ENCODE measurements at places on chromosomes 11 and 22.

DNA sequence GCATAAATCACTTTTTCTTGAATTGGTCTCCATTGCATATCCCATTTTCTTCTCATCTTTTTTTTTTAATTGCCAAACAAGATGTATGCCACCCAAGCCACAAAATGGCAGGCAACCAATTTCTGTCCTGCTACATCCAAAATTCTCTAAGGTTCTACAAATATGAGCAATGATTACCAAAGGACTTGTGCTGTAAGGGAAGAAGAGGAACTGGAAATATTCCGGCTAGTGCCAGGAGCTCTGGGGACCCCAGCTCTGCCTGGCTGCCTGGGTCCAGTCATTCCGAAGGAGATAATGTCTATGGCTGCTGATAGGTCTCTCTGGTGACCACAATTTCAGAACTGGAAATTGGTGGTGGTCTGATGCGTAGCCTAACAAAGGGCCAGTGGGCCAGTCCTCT, 17.1 kb upstream of the SNX32 start:
- no peak for DNase-seq

GRCh38 chr22:50269970-50270665, at the start of gene MAPK11:
Gene MAPK11, minus strand, starts transcription at chr22:50270380. Its CDS starts 88 bp downstream, at chr22:50270292.
- no peak for DNase-seq

DNA sequence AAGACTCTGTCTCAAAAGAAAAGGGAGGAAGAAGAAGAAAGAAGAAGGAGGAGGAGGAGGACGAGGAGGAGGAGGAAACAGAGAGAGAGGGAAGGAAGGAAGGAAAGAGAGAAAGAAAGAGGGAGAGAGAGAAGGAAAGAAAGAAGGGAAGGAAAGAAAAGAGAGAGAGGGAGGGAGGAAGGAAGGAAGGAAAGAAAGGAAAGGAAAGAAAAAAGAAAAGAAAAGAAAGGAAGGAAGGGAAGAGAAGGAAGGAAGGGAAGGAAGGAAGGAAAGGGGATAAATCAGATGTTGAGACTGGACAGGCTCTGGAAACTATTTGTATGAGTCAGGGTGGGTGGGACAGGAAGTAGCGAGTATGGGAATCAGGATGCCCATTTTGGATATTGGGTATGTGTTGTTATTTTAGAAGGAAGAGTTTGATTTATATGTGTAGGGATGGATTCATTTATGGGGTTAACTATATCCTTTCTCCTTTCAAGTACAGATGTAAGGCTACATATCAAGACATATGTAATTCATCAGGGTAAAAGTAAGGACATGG, 6.0 kb upstream of the RPL3 start:
- no peak for DNase-seq

DNA sequence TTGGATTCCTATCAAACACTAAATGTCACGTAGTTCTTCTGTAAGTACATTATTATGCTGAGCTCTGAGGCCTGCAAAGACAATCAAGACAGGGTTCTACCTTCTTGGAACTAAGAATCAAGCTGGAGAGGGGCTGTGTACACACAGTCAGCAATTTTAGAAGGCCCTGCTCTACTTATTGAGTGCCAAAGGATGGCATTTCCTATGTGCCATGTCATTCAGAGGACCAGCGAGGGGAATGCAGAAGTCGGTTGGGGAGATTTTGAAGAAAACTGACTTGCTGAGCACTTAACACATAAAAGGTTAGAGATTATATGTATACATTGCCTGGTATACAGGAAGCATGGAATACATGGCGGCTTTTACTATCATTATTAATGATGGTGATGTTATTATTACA, 5.3 kb downstream of the SLC37A2 start:
- DNase-seq: no peak

DNA sequence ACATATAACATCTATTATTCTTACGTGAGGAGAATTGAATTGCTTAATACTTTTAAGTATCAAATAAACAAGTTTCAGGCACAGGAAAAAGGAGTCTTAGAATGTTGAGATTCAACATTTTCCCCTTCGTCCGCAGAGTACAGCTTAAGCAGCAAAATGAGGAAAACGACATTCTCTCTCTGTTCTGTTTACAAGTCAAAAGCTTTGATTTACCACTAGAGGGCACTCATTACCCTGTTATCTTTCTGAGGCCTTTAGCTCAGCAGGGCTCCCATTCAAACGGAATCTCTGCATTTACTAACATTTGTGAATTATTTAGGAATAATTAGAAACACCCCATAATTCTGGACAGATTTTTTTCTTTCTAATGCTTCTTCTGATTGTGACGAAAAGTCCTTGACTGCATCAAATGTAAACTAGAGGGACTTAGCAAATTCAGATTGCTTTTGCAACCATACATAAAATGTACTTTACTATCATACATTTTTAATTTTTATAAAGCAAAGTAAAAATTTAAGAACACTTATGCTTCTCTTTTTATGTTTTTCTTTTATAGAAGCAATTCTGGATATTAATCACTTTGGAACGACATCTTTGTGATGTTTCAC, 75.0 kb downstream of the JRKL start:
- peak; percentile 80 for DNase-seq

DNA sequence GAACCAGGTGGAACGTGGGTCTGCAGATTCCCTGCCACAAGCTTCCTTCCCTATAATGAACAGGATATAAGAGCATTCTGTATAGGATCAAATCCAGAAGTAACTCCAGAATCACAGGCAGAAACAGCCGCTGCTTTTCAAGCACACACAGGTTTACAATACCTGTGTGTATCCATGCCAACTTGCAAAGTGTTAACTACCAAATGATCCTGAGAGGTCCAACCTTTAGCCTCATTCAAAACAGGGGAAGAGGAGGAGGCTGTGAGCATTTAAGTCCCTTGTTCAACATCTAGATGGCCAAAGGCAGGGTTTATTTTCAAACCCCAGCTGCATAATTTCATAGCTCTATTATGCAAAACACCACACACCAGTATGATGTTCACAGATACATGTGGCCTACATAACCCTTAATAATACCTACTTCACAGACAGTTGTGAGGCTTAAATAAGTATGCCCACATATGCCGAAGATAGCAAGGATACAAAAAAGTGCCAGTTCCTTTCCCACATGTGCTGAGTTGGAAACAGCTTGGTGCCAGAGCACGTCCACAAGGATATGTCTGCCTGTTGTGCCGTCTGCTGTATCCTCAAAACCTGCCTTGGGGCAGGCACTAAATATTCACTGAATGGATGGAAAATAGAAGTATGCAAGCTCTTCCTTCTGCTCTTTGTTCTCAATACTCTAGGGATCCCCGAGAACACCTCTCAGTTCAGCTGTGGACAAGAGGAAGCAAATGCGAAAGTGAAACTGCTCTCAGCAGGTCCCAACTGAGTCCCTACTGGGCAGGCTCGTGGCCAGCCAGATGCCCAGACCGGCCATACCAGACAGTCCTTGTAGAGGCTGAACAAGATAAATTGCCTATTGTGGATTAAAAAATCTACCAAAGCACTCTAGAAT, 66.8 kb downstream of the LARGE1 start:
- peak; percentile 13 for DNase-seq

GRCh38 chr22:31083377-31083768, 2.3 kb downstream of the SMTN start:
- no peak for DNase-seq

GRCh38 chr11:97965849-97966646, 1054.7 kb upstream of the CNTN5 start:
- peak; percentile 3 for DNase-seq

GRCh38 chr11:122737951-122738693, 82.6 kb downstream of the UBASH3B start:
- DNase-seq: no peak

GRCh38 chr11:82900277-82901164, at the start of gene PRCP:
Gene PRCP, minus strand, starts transcription at chr11:82900430. Its CDS starts 28 bp downstream, at chr11:82900402.
- peak; percentile 71 for DNase-seq

- no peak for DNase-seq
Observed at GRCh38 chr11:29217901-29218300, 798.9 kb downstream of the KCNA4 start.

GRCh38 chr22:45226503-45227186, 14.0 kb downstream of the KIAA0930 start:
- no peak for DNase-seq

DNA sequence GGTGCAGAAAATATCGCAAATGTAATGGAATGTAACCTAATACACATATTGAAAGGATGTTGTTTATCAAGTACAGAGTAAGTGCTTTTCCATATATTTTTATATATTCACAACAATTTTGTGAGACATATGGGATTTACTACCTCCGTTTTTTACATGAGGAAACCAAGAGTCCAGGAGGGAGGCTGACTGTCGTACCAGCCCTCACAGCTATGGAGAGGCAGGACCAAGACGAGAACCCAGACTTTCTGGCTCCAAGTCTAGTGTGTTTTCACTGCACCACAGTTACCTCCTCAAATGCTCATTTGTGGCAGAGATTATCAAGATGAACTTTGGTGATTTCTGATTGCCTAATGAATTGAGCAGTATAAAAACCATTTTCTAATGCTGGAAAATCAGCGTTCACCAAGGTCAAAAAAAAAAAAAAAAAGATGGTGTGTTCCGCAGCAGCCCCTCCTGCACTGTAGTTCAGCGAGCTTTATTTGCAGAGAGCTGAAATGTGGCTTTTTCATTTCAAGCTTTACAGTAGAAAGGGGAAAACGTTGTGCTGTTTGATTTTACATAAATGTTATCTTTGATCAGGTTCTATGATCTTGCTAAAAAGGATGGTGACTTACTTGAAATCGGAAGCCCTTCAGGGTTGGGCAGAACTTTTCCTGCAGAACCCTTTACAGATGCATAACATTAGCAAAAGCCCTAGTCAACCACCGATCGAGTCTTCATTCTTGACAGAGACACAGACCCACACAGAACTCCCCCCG, 44.7 kb upstream of the WEE1 start:
- no peak for DNase-seq

- no peak for DNase-seq
Observed at GRCh38 chr22:38513063-38513462, 7.0 kb upstream of the DDX17 start.

DNA sequence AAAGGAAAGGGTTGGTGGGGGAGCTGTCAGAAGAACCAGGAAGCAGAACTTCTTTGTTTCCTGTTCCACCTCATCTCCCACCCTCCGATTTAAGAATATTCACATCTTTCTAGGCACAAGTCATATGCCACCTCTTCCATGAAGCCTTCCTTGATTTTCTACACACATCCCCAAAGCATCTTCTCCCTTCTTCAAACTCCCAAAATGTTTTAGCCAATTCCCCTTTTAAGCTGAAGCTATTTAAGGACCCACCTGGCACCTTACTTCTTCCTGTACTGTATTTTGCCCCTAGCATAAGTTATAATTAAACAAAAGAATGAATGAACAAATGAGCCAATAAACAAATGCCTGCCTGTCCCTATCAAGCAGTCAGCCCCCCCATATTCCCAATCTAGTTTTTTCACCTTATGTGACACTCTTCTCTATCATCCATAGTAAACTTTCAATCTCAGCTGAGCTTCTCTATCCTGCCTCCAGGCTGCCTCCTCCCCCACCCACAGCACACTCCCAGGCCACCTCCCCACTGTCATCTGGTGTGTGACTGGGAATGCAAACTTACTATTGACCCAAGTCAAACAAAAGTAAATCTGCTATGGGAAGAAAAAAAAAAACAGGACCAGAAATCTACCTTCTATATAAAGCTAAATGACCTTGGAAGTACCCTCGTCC, 3.9 kb downstream of the TNKS1BP1 start:
- no peak for DNase-seq

- DNase-seq: no peak
Observed at GRCh38 chr22:44648085-44648820, 53.8 kb upstream of the PRR5 start.

DNA sequence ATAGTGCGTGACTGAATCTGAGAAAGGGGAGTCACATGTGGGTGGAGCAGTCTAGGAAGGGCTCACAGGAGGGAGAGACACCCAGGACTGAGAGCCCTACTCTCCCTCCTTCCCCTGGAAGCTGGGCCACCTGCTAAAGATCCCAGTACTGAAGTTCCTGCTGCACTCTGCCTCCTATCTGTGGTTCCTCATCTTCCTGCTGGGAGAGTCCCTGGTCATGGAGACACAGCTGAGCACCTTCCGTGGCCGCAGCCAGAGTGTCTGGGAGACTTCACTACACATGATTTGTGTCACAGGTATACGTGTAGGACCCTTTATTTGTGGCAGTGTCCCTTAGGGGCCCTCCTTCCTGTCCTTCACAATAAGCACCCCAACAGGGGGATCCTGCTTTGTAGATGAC, 19.3 kb downstream of the ART5 start:
- no peak for DNase-seq

GRCh38 chr11:115930886-115931547, 426.8 kb upstream of the CADM1 start:
- DNase-seq: no peak

GRCh38 chr22:37211075-37211865, 1.0 kb downstream of the SSTR3 start:
- no peak for DNase-seq

DNA sequence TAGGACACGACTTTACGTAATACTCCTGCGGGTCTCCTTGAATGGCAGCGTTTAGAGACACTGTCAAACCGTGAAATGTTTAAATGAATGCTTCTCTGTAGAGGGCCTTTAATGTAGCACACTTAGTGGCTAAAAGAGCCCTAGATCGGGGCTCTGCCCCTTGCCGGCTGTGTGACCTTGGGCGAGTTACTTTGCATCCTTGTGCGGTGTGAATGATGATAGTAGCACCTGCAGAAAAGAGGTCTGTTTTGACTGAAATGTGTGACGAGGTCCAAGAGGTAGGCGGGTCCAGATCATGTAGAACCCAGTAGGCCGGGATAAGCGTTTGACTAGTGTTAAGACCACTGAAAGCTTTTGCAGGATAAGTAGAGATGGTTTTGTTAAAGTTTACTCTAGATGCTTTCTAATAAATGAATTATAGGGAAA, 866 bp downstream of the MED17 start:
- no peak for DNase-seq

DNA sequence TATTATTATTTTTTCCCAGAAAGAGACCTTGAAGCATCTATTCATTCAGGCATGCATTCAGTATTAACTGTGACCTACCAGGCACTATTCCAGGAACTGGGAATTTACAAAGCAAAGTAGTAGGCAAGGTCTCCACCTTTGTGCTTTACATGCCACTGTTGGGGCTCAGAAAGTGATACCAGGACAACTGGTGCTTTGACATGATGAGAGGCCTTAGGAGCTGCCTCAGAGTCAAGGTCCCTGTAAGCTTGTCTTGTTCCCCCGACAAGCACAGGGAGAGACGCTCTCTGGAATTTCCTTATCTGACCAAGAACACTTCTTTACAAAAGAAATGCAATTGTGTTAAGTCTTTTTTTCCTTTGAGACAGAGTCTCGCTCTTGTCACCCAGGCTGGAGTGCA, 2.3 kb upstream of the HMOX1 start:
- no peak for DNase-seq

GRCh38 chr22:43867839-43868635, 5.7 kb upstream of the SULT4A1 start:
- DNase-seq: peak; percentile 20

- no peak for DNase-seq
Observed at GRCh38 chr11:6270584-6271246, 11.1 kb downstream of the CCKBR start.
